ENCODE measurements at places on chromosomes 16 and 17. TPM values are rescaled to one million over a fixed set of nuclear protein-coding genes. Genes with fewer than 3 reads are reported as not detected.
A peak's percentile ranks its signal among the peaks of the same experiment; 100 is the strongest.

The NGFR gene
- total RNA-seq: not detected

The PPP1R27 gene
- not detected for total RNA-seq

The RNF227 gene
- total RNA-seq: 0.79 TPM

DNA sequence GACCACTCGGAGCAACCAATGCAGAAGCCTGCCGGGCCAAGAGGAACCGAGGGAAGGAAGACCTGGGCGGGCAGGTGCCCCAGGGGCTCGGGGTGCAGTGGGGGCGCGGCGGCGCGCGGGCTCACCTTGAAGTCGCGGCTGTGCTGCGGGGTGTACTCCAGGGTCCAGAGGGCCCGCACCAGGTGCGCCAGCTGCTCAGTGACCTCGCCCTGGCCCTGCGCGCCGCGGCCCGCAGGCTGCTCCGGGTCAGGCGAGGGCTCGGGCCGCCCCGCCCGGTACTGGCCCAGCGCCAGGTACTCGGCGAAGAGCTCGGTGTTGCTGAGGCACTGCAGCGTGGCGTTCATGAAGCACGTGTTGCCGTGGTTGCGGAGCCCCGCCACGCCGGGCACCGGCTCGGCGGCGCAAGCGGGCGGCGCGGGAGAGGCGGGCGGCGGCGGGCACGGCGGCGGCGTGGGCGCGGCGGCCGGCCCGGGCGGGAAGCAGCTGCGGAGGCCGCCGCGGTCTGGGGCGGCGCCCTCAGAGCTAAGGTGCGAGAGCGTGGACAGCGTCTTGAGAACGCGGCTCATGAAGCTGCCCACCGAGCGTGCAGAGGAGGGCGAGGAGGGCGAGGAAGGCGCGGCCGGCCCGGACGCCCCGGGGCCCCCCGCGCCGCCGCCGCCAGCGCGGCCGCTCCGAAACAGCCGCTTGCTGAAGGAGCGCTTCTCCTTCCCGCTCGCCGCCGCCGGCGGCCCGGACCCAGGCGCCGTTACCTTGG lies 562 bp downstream of the USP31 start:
- DNase-seq: peak; percentile 70

The PALB2 gene
- total RNA-seq: 6.2 TPM

The KRTAP9-4 gene
- not detected for total RNA-seq

DNA sequence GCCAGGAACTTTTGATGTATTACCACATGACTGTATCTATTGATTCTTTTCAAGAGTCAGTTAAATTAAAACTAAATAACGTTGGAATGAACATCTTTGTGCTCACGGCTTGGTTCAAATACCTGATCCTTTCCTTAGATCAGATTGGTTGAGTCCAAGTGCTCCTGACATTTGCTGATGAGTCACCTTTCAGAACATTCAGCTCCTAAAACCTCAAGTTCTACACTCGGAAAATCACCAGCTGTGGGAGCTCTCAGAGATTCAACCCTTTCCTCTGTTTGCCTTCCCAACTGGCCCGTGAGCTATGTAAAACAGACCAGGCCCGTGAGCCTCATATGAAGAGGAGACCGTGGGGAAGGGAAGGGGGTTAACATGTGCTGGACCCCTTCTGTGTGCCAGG lies 68.1 kb downstream of the RTN4RL1 start:
- DNase-seq: no peak

DNA sequence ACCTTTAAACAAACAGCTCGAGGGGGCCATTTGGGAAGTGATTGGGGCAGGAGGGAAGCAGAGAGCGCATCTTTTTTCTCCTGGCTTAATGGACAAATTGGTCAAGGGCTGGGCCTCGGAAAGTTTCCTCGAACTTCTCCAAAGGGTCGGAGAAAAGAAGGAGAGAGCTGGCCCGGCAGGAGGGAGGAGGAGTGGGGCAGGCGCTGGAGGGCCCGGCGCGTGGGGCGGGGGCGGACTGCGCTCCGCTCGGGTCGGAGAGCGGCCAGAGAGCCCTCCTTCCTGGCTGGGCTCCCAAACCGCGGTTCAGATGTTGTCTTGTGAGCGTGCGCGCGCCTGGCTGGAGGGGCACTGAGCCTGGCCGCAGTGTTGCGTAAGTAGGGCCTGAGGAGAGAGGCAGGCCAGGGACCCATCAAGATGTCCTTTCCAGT lies 1.2 kb downstream of the MMP2 start:
- DNase-seq: no peak

DNA sequence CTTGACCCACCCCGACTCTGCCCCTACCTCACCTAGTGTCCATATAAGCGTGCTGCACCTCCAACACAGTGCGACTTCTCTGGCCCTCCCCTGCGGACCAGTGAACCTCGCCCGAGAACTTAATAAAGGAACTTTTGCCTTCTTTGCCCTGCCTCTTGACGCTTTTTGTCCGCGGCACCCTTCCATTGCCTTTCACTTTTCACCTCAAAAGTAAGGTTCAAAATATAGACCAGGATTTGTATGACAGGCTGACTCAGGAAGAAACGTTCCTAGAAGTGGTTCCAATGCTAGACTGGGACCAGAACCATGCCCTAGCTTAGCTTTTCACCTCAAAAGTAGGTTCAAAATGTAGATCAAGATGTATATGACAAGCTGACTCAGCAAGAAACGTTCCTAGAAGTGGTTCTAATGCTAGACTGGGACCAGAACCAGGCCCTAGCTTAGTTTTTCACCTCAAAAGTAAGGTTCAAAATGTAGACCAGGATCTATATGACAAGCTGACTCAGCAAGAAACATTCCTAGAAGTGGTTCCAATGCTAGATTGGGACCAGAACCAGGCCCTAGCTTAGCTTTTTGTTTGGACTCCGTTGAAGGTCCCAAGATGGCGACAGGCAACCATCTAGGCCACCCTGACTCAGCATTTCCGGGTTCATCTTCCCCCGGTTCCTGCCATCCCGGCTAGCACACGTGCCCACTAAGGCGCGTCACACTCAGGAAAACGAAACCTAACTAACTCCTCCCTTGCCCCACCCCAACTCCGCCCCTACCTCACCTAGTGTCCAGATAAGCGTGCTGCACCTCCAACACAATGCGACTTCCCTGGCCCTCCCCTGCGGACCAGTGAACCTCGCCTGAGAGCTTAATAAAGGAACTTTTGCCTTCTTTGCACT lies 51.0 kb upstream of the TMEM97 start:
- DNase-seq: no peak

DNA sequence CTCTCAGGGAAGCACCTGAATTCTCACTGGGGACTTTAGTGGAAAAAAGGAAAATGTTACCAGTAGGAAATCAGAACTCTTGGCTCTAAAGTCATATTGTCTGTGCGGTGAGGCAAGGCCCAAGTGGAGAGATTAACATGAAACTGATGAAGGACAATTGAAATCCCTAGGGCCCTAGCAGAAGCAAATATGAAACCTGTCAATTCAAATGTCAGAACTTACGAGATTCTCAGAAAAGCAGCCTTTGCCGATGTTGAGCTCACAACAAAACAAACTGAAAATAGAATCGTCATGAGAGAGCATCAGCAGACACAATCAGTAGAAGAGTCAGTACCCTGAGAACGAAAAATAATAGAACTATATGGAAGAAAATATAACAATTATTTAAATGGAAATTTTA lies 108.8 kb downstream of the ELAC2 start:
- no peak for DNase-seq

The ZFHX3 gene
- total RNA-seq: 3.7 TPM

DNA sequence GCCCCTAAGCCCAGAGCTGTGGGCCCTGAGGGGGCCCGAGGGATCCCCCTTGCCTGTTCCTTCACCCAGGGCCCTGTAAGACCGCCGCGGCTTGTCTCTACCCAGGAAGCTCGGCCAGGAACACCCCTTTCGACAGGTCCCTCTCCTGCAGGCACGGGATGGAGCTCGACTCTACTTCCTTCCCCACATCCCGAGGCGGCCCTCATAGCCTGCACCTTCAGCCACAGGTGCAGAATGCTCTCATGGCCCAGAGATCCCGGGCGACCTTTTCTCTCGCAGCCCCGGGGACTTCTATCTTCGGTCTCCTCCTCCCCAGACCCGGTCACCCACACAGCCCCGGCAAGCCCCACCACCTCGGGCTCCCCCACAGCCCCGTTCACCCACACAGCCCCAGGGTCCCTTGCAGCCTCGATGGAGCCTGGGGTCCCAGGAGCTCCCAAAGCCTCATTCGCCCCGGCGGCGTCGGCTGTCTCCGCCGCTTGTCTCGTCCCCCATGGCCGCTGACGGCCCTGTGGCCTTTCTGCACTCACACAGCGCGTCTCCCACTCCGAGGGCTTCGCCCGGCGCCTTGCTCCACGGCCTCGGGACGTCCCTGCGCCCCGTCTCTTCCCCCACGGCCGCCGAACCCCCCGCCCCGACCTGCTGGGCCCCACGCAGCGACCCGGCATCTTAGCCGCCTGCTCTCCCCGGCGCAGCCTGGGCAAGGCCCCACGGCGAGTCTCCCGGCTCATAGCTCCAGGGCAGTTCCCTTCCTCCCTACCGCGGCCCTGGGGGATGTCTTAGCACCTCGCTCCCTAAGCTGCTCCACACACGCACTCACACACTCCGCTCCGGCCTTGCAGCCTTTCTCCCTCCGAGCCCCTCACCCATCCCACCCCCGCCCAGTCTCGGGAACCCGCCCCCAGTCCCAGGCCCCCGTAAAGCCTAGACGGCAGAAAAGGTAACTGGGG lies 650 bp downstream of the KIAA0753 start:
- peak; percentile 55 for DNase-seq

GRCh38 chr16:85528528-85529387 lies 84.4 kb upstream of the GSE1 start:
- peak; percentile 18 for DNase-seq

- DNase-seq: peak; percentile 69
Measured at GRCh38 chr17:68172461-68172954, 75.3 kb upstream of the AMZ2 start.

The SGCA gene
- total RNA-seq: not detected

- no peak for DNase-seq
Measured at GRCh38 chr17:57416369-57416768, 160.0 kb downstream of the MSI2 start.

The FOXN1 gene
- not detected for total RNA-seq

The PABPN1L gene
- not detected for total RNA-seq

The PRR29 gene
- 0.60 TPM for total RNA-seq

GRCh38 chr16:1535391-1536291 lies 2.2 kb downstream of the TMEM204 start:
- peak; percentile 22 for DNase-seq

- no peak for DNase-seq
Measured at GRCh38 chr16:46923513-46924295, 39.5 kb downstream of the GPT2 start.

DNA sequence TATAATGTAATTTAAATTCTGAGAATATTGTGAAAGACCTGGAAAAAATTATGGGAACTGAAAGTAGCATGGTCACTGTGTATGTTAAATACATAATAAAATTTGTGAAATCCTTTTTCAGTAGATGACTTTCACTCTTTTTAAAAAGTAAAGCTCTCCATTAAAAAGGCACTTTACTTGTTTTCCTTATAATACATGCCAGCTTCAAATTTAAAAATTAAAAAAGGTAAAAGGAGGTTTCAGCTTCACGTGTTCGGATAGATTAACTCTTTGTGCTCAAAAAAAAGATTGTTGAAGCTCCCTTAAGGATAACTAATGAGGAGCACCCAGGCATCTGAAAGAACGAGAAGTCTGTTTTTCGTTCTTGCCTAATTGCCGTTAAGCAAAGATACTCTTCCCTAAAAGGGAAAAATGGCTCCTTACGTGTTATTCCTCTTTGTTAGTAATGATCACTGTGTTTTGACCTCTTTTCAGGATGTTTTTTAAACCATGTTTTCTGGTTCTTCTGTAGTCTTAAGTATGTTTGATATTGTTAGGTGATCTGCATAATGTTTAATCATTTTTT lies 87.8 kb downstream of the TUBD1 start:
- no peak for DNase-seq

GRCh38 chr17:4340914-4341615 lies 25.4 kb downstream of the UBE2G1 start:
- DNase-seq: no peak

DNA sequence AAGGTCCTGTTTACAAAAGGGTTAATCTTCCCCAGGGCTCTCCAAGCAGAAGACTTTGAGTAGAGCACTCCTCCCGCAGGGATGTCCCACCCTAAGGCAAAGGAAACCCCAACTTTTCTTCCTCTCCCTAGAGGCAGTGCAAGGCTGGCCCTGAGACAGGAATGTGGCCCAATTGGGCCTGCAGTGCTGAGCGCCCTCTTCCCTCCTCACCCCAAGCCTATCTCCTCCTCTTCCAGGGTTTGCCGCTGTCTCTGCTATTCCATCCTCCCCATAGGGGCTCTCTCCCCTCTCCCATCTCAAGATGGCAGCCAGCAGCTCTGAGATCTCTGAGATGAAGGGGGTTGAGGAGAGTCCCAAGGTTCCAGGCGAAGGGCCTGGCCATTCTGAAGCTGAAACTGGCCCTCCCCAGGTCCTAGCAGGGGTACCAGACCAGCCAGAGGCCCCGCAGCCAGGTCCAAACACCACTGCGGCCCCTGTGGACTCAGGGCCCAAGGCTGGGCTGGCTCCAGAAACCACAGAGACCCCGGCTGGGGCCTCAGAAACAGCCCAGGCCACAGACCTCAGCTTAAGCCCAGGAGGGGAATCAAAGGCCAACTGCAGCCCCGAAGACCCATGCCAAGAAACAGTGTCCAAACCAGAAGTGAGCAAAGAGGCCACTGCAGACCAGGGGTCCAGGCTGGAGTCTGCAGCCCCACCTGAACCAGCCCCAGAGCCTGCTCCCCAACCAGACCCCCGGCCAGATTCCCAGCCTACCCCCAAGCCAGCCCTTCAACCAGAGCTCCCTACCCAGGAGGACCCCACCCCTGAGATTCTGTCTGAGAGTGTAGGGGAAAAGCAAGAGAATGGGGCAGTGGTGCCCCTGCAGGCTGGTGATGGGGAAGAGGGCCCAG lies 1.0 kb downstream of the PRRT2 start:
- no peak for DNase-seq

The WBP2 gene
- 19.4 TPM for total RNA-seq

- DNase-seq: no peak
Measured at GRCh38 chr16:50992350-50993032, 158.6 kb downstream of the SALL1 start.

DNA sequence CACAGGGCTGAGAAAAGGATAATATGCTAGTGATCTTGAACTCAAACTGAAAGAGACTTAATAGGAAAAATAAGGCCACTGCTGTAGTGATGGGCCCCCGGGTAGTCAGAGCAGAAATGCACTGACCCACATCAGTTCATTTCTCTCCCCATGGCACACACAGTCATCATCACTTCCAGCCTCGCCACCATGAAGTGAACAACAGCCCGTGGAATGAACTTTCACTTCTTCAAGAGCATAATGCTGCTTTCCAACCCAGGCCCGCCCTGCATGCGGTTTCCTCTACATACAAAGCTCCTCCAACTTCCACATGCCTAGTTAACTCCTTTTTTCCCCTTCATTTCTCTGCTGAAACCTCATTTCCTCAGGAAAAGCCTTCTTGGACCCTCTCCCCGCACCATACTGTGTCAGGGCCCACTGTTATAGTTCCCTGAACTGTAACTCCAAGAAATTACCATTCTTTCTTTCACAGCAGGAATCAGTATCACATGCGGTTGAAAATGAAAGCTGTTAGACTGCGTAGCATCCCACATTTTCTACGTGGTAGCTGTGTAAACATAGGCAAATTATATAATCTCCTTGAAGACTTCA lies 65.8 kb upstream of the SMIM36 start:
- peak; percentile 27 for DNase-seq

GRCh38 chr17:49390548-49391324 lies 23.9 kb downstream of the PHB1 start:
- peak; percentile 22 for DNase-seq
